ENCODE measurements at places on chromosomes 12 and 14.

DNA sequence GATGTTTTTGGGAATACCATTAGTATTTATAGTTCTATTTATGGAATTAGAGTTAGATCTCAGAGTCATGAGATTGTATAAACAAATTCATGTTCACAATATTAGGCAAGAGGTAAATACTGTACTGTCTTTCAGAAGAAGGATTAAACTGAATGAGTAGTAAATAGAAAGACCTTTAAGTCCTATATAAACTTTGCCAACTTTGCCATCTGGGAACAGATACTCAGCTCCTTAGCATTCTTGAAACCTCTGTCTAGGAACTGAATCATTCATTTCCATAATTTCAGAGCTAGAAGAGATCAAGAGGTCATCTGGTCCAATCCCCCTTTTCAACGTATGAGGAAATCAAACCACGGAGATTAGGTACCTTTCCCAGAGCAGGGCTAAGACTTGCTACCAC lies 141.1 kb downstream of the CAND1 start:
- DNase-seq, result no peak

DNA sequence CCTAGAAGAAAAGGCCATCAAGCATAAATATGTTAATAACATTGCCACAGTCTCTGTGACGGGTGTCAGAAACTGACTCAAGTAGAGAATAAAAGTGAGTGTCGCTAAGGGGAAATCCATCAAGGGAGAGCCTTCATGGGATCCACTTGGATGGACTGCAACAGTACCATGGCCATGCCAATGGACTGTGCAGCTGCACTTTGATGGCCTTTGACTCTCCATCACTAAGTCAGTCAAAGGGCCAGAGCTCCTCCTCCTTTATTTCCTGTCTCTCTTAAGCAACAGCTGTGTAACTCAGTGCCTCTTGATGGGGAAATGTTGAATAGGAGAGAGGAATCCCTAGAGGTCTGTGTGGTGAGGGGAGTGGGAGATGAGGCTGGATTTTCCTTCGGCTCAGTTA lies 335.2 kb downstream of the BMP4 start:
- no peak for DNase-seq

GRCh38 chr12:112524676-112525425 lies 106.1 kb downstream of the PTPN11 start:
- DNase-seq, result no peak

DNA sequence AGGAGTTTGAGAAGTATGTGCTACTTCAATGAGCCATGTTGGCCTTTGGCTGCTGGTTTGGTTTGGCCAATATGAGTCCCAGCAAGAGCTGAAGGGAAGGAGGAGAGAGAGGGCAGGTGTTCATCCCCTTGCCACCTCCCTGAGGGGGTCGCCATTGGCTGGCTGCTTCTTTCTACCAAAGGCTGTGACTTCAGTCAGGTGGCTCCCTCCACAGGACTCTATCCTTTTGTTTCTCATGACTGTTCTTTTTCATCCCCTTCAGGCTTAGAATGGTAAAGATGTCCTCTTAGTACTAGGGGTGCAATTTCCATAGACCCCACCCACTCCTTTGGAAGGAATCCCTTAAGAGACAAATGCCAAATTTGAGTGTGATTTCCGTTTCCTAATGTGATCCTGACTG lies 31.2 kb upstream of the OTOGL start:
- no peak for DNase-seq

- DNase-seq, result no peak
These were observed 16.2 kb upstream of the PCNX1 start for GRCh38 chr14:70890826-70891659.

DNA sequence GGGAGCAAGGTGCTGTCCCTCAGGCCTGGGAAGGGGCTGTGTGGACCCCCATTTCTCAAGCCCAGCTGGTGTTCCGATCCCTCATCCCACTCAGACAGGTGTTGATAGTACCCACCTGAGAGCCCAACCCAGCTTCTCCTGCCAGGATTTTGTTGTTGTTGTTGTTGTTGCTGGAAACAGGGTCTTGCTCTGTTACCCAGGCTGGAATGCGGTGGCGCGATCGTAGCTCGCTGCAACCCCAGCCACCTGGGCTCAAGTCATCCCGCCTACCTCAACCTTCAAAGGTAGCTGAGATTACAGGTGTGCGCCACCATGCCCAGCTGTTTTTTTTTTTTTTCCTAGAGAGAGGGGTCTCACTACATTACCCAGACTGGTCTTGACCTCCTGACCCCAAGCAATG lies 209.9 kb downstream of the PHETA1 start:
- no peak for DNase-seq

DNA sequence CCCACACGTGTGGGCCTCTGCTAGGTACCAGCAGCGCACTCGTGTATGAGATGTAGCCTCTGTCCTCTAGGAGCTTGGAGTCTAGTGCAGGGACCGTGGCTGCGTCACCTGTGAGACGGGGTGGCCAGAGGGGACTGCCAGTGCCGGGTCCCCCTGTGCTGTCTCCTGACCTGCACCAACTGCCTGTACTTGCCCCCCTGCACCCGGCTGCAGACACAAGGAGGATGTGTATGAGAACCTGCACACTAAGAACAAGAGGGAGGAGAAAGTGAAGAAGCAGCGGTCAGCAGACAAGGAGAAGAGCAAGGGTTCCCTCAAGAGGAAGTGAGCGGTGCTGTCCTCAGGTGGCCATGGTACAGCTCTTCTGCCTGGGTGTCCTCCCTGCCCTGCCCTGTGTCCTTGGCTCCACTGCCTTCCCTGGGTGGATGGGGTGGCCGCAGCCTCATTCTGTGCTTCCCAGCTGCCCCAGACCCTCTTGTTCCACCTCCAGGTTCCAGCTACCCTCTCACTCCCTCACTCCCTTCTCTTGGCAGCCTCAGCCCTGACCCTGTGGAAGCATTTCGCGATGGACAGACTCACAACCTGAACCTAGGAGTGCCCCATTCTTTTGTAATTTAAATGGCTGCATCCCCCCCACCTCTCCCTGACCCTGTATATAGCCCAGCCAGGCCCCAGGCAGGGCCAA lies 9.6 kb downstream of the PTPN6 start:
- DNase-seq, result no peak

DNA sequence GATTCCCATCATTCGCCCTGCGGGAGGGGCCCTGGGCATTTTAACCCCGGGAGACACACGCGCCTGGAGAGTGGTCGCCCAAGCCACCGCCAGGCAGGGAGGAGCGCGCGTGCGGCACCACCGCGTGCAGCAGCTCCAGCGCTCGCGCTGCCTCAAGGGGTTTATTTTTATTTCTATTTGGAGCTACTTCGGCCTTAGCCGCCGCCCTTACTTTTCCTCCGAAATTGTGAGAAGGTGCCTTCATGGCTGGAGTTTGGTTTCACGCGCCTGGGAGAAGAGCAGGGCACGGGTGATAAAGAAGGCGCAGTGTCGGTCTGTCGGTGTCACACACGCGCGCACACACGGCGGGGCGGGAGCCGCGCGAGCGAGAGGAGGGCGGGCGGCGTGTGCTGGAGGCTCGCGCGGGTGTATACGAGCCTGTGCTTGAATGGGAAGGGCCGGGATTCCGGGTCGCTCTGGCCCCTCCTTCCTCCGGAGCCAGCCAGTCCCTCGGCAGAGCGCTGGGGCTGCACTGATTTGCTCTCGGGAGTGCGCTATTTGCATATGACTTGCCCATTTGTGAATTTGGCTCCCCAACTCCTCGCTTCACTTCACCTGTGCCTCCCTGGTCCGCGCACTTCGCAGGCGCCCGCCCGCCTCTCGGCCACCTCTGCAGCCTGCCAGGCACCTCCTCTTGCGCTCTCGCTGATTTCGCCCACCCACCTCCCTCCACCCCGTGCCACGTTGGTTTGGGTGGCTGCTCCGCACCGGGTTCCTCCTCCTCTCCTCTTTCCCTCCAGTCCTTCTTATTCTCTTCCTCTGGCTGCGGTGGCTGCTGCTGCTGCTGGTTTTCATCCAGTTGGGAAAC lies 932.3 kb downstream of the DIO2 start:
- DNase-seq, result peak; percentile 91

DNA sequence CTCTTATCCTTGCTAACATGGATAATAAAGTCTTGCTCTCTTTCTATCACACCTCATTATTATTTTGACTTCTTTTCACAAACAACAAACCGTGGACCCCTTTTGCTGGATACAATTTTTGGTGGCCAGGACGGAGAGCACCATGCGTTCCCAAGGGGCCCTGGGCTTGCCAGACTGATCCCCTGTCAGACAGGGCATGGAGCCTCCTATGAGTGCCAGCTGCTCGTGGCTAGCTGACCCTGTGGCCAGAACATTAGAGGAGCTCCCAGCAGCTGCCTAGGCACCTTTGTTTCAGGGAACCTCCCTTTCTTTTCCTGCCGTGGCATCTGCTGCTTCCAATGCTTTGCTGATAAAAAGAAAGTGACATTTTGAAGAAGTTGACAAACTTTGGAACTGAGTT lies 12.5 kb upstream of the CAND1 start:
- DNase-seq, result no peak

- no peak for DNase-seq
These were observed 137.9 kb upstream of the CPSF6 start for GRCh38 chr12:69101505-69101904.

DNA sequence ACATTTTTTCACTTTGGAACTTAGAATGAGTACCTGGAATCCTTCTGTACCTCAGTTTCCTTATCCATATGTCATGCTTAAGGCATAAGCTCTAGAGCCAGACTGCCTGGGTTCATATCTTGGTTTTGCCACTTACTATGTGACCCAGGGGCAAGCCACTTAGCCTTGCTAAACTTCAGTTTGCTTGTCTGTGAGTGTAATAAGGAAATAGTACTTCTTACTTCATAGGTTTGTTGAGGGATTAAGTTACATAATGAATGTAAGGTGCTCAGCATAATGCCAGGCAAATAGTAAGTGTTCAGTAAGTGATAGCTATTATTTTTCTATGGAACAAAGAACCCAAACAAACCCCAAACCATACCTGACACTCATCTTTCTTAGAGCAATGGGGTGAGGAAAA lies 225.1 kb downstream of the BCAT1 start:
- DNase-seq, result no peak

- DNase-seq, result no peak
These were observed 5.9 kb downstream of the CLEC4D start for GRCh38 chr12:8519171-8519570.

DNA sequence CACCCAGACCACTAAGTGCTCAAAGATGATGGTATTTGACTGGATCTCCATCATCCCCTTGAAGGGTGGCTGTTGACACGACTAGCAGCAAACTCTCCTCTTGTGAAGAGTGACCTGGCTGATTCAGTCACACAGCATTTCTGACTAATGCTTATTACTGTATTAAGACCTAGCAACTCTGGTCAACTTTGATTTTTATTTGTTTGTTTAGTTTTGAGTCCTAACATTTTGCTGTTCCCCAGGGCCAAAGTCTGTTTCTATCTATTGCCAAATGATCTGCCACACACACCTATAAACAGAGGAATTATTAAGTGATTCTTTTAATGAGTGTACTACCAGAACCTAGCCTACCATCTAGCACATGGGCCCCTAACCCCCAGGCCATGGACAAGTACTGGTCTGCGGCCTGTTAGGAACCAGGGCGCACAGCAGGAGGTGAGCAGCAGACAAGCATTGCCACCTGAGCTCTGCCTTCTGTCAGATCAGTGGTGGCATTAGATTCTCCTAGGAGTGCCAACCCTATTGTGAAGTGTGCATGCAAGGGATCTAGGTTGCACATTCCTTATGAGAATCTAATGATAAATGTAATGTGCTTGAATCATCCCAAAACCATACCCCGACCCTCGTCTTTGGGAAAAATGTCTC lies 120.0 kb downstream of the RPS6KA5 start:
- DNase-seq, result no peak

DNA sequence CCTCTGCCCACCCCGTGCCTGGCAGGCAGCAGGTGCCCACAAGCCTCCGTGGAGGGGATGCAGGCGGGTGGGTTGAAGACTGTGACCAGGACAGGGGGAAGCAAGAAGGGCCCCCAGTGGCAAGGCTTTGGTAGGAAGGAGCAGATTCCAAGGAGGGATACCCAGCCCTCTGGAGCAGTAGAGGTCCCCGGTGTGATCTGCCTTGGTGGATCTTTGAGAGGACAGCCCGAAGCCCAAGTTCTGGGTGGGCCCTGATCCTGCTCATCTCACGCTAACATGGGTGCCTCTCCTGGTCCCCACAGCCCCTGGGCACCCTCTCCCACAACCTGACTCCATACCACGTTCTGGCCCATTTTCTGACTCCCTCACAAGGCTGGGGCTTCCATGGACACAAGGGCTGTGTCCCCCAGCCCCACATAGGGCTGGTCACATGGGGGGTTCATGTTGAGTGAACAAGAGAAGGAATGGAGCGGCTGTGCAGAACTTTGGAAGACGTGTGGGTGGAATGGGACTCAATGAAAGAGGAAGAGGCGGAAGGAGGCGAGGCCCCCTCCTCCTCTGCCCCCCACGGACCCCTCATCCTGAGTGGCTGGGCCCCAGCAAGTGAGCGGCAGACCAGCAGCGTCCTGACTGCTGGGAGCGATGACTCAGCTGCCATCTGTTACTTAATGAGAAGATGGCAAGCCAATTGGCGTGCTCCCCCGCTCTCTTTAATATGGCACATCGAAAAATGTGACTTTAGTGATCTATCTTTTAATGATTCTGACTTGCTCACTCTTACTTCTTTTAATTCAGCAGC lies 77.0 kb upstream of the BCL11B start:
- DNase-seq, result no peak

GRCh38 chr12:49277466-49277865 lies 12.6 kb downstream of the TUBA1C start:
- DNase-seq, result no peak

DNA sequence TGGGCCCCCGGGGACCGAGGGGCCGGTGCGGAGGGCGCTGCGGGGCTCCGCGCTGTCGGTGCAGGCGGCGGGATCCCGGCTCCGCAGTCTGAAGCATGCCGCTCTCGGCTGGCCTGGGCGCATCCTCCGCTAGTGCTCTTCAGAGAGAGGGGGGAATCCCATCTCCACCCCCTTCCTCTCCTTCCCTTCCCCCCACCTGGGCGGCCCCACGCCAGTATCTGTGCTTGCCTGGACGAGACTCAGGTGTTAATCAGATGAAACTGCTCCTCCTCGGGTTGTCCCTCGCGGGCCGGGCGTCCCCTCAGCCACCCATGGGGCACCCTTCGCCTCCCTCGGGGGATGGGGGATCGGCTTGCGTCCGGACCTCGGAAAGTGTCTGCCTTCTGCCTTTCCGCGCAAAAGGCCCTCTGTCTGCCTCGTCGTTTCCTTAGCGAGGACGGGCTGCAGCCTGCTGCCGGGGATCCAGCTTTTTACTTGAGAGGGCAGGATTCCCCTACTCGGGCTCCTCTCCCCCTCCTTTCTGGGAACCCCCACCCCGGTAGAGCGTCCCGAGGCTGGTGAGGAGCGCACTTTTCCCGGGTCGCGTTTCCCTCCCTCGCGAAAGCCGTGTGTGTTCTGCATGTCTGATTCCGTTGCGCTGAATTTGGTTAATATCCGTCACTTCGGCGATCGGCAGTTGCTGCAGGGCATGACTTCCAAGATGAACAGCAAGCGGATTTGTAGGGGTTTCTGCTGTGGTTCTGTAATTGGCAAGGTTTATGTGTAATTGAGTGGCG lies 1.1 kb downstream of the GPHN start:
- DNase-seq, result no peak

DNA sequence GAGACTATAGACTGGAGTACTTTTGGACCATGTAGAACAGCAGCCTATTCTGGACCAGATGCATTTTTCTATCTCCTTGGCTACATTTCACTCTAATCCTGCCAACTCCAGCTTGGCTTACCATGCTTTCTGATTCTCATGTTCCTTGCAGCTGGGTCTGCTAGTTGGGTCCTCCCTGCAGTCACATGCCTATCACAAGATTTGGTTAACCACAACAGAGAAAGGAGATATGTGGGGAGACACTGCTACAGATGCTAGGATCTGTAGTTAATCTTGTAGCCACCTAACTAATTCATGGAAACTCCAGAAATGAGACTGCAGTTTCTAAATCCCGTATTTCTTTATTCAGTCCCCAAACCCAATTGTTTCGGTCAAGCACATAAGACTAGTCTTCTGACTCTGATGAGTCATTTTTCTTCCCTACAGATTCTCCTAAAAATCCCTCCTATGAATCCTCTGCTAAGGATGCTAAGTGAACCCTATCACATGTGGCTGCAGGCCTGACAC lies 410.6 kb downstream of the DAD1 start:
- DNase-seq, result no peak

Measured in NCI-H1436 treated with DMSO at 0.1 percent for 48 hours (cell line).